ENCODE measurements at places on chromosomes 4 and X.

- no peak for DNase-seq
Observed at GRCh38 chr4:10281996-10282395, 165.4 kb upstream of the WDR1 start.

DNA sequence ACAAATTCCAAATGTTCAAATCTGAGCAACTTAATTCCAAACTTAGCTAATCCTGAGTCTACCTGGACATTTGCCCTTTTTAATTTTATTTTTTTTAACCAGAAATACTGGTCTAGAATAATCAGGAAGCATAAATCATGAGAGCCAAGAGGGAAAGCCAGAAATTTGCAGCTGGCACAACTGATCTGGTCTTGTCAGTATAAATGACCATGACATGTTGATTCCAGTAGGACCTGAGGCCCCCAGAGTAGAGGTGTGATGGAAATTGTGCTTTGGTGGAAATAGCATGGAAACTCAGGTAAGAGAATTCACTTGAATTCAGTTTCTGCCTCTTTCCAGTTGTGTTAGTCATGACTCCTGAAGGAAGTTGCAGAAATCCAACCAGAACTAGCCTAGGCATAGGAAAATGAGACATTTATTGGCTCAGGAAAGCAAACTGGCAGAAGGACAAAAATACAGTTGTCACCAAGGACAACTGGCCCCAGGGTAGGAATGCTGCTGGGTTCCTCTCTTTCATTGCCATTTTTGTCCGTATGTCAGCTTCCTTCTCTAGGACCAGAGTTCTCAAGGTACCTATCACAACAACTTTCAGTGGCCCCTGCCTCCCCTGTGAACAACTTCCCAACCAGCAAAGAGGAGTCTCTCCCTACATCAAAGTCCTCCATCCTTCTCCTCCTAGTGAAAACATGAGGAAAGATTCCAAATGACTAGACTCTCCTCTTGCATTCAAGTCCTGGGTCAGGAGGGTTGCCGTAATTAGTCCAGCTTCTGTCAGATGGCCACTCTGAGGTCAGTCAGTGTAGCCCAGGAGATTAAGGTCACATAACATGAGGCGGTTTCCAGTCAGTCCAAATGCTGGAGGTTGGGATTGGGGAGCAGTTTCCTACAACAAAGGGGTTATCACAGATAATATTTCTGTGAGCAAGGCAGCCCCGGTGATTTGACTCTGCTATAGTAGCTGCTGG lies 29.3 kb upstream of the MYOZ2 start:
- DNase-seq: no peak

- no peak for DNase-seq
Observed at GRCh38 chr4:150794706-150795105, 212.8 kb downstream of the MAB21L2 start.

- DNase-seq: no peak
Observed at GRCh38 chrX:131741103-131741581, 197.3 kb downstream of the OR13H1 start.

- no peak for DNase-seq
Observed at GRCh38 chr4:86482306-86483172, 111.6 kb upstream of the PTPN13 start.

GRCh38 chrX:17425136-17425535 lies 50.1 kb downstream of the NHS start:
- DNase-seq: no peak

DNA sequence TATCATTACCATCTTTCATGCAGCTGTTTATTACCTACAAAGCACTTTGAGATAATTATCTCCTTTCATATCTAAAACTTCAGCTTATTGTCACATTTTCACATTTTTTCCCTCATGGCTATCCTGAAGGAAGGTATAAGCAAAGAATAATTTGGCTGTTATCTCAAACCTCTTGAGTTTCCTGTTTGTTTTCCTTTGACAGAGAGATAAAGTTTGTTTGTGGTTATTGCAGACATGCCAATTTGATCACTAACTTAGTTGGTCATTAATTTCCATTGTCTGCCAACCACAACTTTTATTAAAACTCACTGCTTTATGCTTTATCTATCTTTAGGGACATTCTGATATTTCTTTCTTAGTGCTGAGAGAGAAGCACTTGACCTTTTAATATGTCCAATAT lies 89.8 kb upstream of the SPANXB1 start:
- DNase-seq: no peak
